DMS53 (cell line): ENCODE measurements at places on chromosomes 6 and 20.
A peak's percentile ranks its signal among the peaks of the same experiment; 100 is the strongest.

- peak; percentile 14 for DNase-seq
Measured at GRCh38 chr6:90753820-90754643, 167.2 kb upstream of the MAP3K7 start.

- no peak for DNase-seq
Measured at GRCh38 chr20:13296070-13296469, 75.0 kb downstream of the ISM1 start.

- no peak for DNase-seq
Measured at GRCh38 chr20:21762646-21763045, 57.2 kb downstream of the PAX1 start.

GRCh38 chr6:10610289-10610688, 84.1 kb downstream of the C6orf52 start:
- DNase-seq = no peak

DNA sequence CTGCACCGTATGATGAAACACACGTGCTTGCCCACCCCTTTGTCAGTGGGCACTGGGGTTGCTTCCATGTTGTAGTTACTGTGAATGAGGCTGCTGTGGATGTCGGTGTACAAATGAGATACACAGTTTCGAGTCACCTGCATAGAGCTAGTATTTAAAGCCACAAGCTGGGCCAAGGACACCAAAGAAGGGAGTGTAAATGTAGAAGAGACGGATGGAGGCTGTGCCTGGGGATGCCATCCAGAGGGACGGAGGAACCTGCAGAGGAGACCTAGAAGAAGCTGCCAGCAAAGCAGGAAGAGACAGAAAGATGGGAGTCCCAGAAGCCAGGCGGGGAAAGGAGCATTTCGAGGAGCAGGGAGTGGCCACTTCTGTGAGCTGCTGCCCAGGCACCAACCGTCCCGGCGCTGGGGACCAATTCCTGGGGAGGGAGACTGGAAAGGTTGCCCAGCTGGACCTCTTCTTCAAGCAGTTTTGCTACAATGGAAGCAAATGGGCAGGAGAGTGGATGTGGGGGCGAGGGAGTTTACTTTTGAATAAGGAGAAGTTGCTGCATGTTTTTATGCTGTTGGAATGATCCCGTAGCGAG, 339.3 kb downstream of the ZFAND3 start:
- no peak for DNase-seq

GRCh38 chr6:17415321-17415720, 21.9 kb downstream of the CAP2 start:
- no peak for DNase-seq

GRCh38 chr6:38577492-38577891, 62.2 kb downstream of the BTBD9 start:
- no peak for DNase-seq
